Dorsolateral prefrontal cortex (tissue), 122 donors: ENCODE measurements at places on chromosomes 4 and X. TPM values are rescaled to one million over a fixed set of nuclear protein-coding genes. Genes with fewer than 3 reads are reported as not detected.
A peak's percentile ranks its signal among the peaks of the same experiment; 100 is the strongest.

PDE5A gene
- 4.8 TPM for total RNA-seq

GRCh38 chr4:153087671-153088194 is 116.5 kb upstream of the TRIM2 start:
- DNase-seq, result no peak

DDX53 gene
- not detected for total RNA-seq

CAMK2D gene
- 118 TPM for total RNA-seq

DNA sequence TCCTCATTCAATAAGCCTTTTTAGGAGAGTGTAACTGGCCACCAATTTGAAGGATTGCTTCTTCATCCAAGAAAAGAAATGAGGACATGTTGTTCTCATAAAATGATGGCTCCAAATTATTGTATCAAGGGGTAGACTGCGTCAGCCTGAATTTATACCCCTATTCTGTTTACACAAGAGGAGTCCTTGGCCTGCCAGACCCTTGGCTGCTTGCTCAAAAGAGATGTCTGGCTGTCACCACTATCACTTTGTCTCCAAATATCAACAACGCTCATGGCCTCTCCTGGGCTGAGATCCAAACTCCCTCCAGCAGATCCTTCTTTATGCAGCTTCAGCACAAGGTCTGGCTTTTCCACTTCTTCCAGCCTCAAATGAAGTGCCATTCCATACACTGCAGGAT is 127.9 kb downstream of the OR13H1 start:
- DNase-seq, result no peak

GRCh38 chr4:142474398-142475087 is 371.6 kb downstream of the INPP4B start:
- no peak for DNase-seq

DNA sequence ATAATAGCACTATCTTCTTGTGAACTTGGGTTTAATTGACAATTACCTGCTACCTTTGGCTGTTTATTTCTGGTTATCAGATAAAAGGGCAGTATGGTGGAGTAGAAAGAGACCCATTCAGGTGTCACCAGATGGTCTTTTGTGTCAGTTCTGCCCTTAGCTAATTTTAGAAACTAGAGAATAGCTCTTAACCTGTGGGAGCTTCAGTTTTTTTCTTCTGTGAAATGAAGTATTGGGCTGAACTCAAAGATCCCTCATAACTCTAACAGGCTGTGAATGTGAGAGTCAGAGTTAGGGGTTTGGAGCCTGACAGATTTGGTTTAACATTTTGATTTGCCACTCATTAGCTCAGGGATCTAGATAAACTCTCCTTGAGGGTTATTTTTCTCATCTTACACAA is 335.2 kb downstream of the PPP1R2C start:
- no peak for DNase-seq

DNA sequence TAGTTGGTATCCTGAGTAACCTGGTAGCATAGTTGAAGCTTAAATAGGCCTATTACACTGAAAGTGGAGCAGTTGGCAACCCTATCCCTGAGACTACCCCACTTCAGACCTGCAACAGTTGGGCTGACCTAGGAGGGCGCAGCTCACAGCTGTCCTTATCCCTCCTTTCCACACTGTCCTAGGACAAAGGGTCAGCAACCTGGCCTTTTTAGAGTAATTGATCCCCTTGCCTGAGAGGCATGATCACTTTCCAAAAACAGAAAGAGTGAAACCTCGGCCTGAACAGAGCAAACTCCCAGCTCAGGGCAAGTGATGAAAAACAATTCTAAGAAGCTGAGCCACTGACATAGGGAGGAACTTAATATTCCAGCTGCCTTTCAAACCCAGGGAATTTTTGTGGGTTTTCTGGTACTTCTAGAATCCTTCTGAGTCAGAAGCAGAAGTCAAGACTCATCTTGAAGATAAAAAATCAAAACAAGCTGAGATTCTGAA is 94.9 kb upstream of the MYOZ2 start:
- no peak for DNase-seq

GRCh38 chrX:102154218-102154860 is 1.4 kb downstream of the BEX5 start:
- DNase-seq, result peak; percentile 24

DNA sequence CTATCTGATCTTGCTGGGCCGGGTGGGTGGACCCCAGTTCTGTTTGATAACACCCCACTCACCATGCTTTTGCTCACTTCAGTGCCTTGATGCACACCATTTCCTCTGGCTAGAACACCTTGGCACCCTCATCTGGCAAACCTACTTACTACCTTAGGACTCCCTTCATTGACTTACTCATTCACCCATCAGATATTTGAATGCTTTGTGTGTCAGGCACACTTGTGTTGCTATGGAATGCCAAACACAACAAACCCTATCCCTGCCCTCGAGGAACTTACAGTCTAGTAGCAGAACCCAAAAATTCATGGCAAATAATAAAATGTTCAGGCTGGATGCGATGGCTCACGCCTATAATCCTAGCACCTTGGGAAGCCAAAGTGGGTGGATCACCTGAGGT is 13.9 kb downstream of the CCNG2 start:
- no peak for DNase-seq
